Thoracic aorta (tissue), 2 donors: ENCODE measurements at places on chromosomes 1 and 21.

DNA sequence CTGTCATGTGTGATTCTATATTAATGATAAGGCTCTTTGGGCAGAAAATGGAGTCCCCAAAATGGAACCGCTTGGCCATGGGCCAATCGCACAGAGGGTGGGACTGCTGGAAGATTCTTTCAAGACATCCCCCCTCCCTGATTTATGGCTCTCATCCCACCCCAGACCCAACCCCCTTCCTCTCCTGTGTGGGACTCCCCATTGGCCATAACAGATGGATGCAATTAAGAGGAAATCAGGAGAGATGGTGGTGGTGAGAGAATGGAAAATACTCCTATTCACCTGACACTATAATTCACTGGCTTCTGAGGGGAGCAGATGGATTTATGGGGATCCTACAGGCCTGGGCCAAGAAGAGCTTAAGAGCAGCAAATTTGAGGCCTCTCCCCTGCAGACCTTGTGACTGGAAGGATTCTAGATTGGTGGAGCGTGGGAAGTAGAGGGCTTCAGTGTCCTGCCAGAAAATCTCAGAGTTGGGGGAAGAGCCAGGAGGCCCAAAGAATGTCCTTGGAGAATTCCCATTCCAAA is 1.7 kb downstream of the IGFN1 start:
- no peak for DNase-seq

- no peak for DNase-seq
Observed at GRCh38 chr1:168148916-168149315, 12.2 kb upstream of the GPR161 start.

DNA sequence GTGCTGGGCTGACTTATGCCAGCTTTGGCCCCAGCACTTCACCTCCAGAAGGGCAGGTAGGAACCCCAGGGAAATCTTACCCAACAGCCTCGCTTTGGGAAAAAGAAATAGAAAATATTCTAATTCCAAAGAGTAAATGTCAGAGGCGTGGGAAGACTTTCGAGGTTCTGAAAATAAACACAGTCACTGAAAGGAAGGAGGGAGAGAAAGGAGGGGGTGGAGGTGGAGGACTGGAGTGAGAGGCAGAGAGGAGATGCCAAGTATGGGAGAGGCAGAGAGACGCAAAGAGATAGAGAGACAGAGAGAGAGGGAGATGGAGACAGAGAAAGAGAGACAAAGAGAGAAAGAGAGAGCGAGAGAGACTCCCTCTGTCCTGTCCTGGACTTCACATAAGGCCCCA is 395.0 kb downstream of the PTPRU start:
- DNase-seq = no peak

DNA sequence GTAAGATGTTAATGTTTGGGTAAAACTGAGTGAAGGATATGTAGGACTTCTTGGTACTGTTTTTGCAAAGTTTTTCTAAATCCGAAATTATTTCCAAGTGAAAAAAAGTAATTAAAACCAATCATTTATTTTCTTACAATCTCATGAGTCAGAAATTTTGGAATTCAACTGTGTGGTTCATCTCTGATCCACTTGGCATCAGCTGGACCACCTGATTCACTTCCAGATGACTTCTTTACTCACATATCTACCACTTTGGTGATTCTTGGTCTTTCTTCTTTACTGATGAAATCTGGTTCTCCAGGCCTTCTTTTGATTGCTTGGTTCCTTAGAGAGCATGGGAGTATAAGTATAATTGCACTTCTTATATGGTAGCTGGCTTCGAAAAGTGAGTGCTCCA is 254.9 kb upstream of the CACYBP start:
- DNase-seq = no peak

- no peak for DNase-seq
Observed at GRCh38 chr1:8539683-8540082, 221.8 kb downstream of the SLC45A1 start.

- DNase-seq = no peak
Observed at GRCh38 chr1:202804126-202804525, 4.1 kb downstream of the KDM5B start.

- DNase-seq = no peak
Observed at GRCh38 chr1:89166705-89167104, 9.1 kb downstream of the GBP7 start.

DNA sequence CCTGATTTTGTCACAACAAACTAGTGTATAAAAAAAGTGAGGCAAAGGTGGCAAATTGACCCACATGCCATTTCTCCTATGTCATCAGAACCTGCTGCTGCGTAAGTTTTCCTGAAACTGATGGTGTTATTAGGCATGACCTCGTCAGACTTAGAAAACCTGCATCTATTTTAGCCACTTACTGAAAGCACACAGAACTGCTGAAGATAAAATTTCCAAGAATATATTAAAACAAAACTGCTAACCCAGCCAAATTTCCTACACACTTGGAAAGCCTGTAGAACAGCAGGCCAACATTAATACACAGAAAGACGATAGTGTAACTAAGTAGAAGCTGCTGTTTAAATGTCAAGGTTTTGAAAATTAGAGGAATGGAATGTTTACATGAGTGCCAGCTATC is 674.5 kb upstream of the CXADR start:
- DNase-seq = no peak

DNA sequence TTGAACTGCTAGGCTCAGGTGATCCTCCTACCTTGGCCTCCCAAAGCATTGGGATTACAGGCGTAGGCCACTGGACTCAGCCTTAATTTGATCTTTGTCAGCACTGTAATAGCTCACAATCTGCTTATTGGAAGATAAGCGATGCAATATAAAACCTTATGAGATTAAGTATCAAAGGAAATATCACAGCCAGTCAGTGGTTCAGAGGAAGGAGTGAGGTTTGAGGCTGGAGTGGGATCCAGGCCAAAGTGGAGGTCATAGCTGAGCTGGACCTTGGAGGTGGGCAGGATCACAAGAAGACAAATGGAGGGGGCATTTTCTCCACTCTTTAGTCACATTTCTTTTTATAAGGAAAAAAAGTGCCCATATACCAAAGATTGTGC is 228.5 kb downstream of the RHOU start:
- no peak for DNase-seq

GRCh38 chr1:226675715-226676357 is 63.2 kb downstream of the ITPKB start:
- DNase-seq = no peak

DNA sequence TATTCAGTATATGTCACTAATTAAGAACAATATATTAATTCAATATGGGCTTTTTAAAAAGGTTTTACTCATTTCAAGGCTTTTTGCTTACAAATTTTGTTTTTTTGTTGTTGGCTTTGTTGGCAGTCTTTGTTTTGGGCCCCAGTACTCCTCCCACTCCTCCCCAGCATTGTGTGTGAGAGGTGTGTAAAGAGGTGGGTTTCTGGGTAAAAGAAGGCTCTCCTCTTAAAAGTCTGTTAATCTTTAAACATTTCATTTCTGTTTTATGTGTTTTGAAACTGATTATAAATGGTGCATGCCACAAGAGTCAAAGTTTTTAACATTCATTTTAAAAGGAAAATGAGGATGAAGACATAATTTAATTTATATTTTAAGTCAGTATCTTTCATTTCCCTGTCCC is 79.6 kb downstream of the SASS6 start:
- DNase-seq = no peak

DNA sequence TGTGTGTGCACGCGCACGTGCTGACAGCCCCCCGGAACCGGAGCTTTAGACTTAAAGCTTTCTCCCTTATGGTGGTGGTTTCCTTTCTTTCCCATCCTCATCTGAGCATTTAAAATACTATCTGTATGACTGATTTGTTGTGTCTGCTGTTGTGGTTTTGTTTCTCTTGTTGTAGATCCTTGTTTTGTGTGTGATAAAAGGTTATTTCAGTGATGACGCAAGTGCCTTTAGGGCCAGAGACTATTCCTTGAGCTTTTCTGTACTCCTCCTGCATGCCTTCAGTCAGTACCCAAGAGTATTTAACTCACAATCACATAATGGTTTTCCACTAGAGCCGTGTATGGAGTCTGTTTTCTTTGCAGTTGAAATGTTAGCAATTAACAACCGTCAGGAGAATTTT is 45.4 kb downstream of the LCA5L start:
- no peak for DNase-seq

GRCh38 chr1:157776971-157777391 is at the start of gene FCRL2:
FCRL2 (minus strand) TSS chr1:157777132; CDS start chr1:157777073, 59 bp downstream.
- DNase-seq = no peak

DNA sequence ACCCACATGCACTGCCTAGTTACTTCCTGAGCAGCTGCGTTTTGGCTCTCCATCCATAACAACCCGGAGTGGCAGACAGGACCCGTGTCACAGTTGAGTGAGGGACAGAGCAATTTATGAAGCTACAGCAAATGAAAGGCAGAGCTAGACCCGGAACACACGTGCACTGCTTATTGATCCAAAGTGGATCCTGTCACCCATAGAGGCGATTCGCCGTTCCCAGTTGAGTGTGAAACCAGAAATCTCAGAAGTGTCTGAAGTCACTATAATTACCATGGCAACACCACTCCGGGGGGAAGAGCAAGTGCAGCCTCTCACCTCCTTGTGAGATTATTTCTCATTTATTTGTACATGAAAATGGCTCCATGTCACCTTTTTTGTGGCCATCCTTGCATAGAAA is 365.2 kb downstream of the DSCAM start:
- no peak for DNase-seq

GRCh38 chr1:160407839-160408801 is 7.8 kb downstream of the VANGL2 start:
- no peak for DNase-seq

DNA sequence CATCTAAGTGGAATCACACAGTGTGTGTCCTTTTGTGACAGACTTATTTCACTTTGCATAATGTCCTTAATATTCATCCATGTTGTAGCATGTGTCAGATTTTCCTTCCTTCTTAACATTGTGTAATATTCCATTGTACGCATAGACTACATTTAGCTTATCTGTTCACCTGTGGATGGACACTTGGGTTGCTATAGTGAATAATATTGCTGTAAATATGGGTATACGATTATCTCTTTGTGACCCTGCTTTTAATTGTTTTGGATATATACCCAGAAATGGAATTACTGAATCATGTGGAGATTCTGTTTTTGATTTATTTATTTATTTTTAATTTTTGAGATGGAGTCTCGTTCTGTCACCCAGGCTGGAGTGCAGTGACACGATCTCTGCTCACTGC is 63.0 kb upstream of the ATP5PO start:
- DNase-seq = no peak

DNA sequence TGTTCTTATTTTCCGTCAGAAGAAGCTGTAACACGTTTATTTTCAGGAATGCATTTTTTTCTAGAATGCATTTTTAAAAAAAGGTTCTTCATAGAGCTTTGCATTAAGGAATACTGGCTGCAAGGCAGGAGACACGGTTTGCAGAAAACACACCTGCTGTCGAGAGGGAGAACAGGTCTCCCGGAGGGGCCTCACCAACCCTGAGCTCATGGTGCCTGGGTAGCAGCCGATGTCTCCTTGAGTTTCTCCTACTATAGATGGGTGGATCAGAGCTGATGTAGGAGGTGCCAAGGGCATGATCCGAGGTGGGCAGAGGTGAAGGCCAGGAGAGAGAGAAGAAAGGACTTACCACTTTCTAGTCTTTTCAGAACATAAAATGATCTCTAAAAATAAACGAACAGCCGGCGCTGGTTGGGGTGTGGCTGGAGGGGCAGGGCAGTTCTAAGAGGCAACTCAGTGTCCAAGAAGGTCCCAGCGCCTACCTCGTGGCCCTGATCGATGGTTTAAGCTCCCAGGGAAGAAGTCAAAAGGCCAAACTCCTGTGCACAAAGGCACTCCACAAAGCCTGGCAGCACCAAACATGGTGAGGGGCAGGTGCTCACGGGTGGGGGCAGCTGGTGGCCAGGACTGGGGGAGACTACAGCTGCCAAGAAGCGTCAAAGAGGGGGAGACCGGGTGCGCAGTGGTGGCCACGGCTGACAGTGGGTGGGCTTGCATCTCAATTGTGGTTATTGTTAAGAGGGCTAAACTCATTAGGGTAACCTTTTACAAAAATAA is 12.2 kb downstream of the MORN1 start:
- DNase-seq = no peak

DNA sequence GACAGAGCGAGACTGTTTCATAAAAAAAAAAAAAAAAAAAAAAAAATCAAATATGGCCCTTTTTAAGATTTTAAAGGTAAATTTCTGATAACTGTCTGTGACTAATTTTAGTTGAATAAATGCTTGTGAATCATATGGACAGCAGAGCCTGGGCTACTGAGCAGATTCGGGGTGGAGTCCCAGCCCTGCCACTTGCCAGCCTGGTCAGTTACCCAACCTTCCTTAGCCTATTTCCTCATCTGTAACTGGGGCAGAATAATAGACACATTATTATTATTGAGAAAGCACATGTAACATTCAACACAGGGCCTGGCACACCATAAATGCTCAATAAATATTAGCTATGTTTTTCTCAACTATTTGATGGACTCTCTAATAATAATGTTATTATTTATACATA is 11.2 kb upstream of the H3-3A start:
- DNase-seq = no peak

- no peak for DNase-seq
Observed at GRCh38 chr1:171596705-171597104, 25.3 kb upstream of the MYOCOS start.

DNA sequence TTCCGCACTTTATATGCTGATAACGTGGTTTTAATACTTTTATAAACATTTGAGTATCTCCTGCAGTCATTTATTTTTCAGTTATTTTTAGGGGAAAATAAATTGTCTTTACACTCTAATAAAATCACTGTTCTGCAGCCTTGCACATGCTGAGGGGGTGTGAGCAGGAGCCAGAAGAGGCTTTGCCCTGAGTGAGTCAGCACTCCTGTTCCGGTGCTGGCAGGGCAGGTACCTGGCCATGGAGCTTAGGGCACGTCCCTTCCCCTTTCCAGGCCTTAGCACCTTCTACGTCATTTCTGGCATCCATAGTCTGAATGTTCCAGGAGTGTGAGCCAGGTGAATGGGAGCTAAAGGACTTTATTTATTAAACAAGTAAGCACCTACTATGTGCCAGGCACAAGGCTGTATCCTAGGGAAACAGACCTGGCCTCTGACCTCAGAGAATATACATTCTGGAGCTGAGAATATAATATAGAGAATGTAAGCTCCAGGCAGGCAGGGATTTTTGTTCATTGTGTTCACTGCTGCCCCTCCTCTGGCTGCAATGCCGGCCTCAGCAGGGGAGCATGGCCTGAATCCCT is 402.9 kb downstream of the PTPRU start:
- no peak for DNase-seq

DNA sequence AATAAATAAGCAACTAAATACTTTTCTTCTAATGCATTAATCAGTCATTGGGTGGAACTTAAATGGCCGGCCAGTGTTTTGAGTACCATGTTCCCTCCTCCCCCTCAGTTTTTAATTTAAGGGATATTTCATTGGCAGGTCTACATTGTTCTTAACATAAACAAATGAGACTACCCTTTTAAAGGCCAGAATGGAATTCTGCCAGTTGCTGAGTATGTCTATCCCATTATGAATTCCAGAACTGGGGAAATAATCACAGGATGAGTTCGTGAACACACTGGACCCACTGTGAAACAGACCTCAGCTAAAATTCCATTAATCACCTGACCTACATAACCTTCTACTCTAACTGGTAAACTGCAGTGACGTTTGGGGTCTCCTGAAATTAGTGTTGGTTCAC is 305.5 kb upstream of the PKN2 start:
- no peak for DNase-seq
